NCI-H1092 (cell line): ENCODE measurements at places on chromosomes 11 and 22.

DNA sequence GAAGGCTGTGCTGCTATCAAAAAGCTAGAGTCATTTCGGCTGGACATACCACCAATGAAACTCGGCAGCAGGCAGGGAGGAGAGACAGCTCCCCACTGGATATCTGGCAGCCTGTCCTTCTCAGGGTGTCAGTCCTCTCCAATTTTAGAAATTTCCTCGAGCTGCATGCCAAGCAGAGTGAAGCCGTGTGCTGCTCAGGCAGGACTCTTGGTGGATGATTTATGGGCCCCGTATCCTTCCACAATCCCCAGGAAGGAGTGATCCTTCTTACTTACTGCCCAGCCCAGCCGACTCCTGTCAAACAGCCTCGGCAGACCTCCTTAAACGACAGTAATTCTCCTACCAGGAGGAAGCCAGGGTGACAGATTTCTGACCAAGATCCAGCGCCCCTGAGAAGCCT is 410.4 kb downstream of the TENM4 start:
- DNase-seq = no peak

- DNase-seq = no peak
Measured at GRCh38 chr11:42502151-42502550, 809.6 kb upstream of the API5 start.

DNA sequence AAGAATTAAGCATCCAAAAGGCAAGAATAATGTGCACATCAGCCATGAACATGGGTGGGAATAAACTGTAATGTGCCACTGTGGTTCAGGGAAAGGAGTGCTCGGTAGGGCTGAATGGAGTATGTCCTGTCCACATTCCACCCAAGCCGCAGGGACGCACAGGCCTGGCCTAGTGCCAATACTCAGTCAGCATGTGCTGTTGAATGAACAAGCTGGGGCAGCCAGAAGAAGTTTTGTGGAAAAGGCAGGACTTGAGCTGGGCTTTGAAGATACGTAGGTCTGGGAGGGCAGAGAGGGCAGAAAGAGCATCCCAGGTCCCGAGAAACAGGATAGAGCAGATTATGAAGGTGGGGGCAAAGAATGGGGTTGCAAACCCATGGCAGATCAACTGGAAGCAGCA is 60.0 kb upstream of the PLET1 start:
- no peak for DNase-seq

DNA sequence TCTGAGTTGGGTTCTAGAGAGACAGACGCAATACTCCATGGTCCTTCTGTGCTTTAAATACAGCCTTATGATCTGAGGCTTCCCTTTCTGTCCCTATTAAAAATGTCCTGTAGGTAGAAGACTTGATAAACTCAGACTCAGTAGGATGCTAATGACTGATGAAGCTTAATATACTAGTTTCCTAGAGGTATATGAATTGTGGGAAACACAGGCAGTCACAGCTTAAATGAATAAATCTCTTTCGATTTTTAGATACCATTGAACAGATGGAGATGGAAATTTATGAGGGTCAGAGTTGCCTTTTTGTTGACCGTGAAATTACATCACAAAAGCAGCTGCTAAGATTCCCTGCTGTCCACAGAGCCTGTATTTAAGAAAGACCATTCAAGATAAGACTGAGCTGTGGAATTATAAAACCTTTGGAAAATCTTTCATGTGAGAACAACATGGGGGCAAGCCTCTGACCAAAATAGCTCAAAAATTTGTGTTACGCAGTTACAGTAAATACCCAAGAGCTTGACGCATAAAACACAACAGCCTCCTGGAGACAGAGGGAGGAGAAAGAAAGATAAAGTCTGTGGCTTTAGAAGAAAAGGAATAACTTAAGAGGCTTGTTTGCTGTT is 172.3 kb downstream of the AASDHPPT start:
- DNase-seq = no peak

GRCh38 chr11:13260963-13261588 is 16.5 kb upstream of the BMAL1 start:
- no peak for DNase-seq

GRCh38 chr22:36689583-36689982 is 14.0 kb downstream of the CACNG2 start:
- DNase-seq = no peak

DNA sequence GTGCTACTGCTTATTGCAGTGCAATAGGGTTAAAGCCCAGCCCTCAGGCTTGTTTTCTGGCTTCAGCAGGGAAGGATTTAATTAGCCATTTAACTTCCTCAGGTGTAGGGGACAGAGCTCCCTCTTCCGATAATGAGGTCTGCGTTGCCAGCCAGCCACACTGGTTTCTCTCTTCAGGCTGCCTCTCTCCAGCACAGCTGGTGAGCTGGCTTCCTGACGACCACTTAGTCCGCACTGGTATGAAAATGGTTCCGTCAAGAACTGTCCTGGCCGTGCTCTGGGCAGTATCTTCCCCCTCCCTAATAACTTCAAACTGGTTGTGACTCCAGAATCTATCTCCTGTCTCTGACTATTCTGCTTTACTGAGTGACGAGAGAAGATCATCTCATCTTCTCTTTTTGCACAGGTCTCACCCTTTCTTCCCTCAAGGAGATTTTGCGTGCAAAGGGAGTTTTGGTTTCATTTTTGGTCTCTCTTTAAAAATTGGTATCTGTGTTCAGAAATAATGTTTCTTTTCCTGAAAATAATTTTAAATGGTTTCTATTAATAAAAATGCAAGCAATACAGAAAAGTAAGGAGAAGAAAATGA is 49.2 kb downstream of the CNTN5 start:
- peak; percentile 15 for DNase-seq

- no peak for DNase-seq
Measured at GRCh38 chr22:17234144-17234623, 14.9 kb upstream of the ADA2 start.

- no peak for DNase-seq
Measured at GRCh38 chr11:45382133-45382878, 96.2 kb upstream of the SYT13 start.

DNA sequence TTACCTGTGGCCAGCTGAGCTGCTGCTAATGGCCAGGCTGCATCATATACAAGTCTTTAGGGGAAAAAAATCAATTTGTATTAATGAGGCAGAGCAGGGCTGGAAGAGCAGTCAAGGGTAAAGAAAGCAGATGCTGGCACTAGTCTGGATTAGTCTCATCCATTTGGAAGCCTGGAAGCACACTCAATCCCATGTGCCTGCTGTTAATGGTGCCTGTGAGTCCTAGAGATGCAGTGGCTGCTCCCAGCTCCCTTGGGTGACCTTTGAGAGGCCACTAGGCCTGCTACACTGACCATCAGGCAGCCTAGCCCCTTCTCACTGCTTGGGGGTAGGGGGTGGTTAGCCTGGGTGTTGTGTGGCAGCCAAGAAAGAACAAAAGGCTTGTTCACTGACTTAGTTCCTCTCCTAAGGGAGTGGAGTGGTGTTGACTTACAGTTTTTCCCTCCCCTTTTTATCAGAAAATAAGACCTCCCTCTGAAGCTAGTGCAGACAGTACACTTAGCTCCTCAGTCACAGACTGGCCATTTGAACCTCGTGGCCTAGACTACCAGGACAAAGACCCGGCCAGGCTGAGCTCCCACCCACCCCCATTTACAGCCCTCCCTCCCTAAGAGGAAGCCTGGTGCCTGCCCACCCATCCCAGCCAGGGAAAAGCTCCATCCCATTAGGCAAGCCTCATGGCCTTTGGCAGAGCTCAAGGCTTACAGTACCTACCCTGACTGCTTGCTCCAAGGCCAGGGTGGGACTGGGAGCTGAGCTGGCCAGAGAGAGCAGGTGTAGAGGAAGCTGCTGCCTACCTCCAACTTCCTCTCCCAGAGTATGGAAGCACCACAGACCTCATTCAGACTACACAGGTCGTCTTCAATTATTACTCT is 7.8 kb downstream of the PIK3IP1 start:
- no peak for DNase-seq

DNA sequence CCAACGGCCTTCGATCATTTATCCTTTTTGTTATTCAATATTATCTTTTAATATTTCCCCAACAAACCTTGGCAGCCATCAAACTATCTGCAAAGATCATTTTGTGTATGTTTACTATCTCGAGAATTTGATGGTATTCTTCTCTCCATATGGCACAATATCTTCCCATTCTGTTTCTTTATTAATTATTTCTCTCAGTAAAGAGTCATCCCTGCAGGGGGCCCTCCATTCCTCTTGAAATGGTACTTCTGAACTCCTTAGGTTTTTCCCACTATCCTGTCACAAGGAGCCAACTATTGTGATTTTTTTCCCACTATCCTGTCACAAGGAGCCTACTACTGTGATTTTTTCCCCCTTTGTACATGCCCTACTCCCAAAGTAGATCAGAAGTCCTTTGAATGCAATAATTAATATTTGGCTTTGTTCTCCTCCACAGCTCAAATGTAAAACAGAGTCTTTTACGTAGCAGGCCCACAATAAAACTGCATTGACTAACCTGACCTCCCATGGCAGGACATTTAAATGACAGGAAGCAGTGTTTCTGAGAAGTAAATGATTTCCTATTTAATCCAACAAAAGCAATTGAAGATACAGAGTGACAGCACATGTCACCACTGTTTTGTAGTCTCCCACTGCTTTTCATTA is 43.3 kb downstream of the PDGFD start:
- no peak for DNase-seq

- no peak for DNase-seq
Measured at GRCh38 chr11:9645881-9646280, 18.0 kb upstream of the SWAP70 start.

- peak; percentile 51 for DNase-seq
Measured at GRCh38 chr11:131748151-131749050, 378.0 kb downstream of the NTM start.

GRCh38 chr11:58626934-58627483 is 4.5 kb downstream of the CNTF start:
- no peak for DNase-seq
